ENCODE measurements at places on chromosomes 2 and 18. TPM values are rescaled to one million over a fixed set of nuclear protein-coding genes. Genes with fewer than 3 reads are reported as not detected.

CUL3 gene
- 155 TPM for total RNA-seq

CMPK2 gene
- total RNA-seq = not detected

PPM1B gene
- total RNA-seq = 42.3 TPM

RPRM gene
- total RNA-seq = 2.1 TPM

PROKR1 gene
- total RNA-seq = not detected

STPG4 gene
- 6.5 TPM for total RNA-seq

TMEM247 gene
- total RNA-seq = not detected

SP5 gene
- total RNA-seq = 7.3 TPM

UCN gene
- 2.8 TPM for total RNA-seq

C2orf72 gene
- total RNA-seq = not detected

HNMT gene
- 16.6 TPM for total RNA-seq

LAMA3 gene
- total RNA-seq = 44.4 TPM

LANCL1 gene
- 33.4 TPM for total RNA-seq

TMEM237 gene
- total RNA-seq = 24.5 TPM

TUBB8B gene
- total RNA-seq = not detected

RAX gene
- total RNA-seq = not detected

GAREM2 gene
- total RNA-seq = 1.7 TPM

ZEB2 gene
- 0.95 TPM for total RNA-seq

KIF5C gene
- total RNA-seq = 0.23 TPM

HRH4 gene
- total RNA-seq = 0.18 TPM

CD226 gene
- 0.13 TPM for total RNA-seq

KATNAL2 gene
- total RNA-seq = 9.4 TPM

NTSR2 gene
- total RNA-seq = not detected

KIAA2012 gene
- total RNA-seq = not detected

BBS5 gene
- total RNA-seq = 0.38 TPM

E2F6 gene
- 13.4 TPM for total RNA-seq

LINC00305 gene
- total RNA-seq = not detected

FABP1 gene
- not detected for total RNA-seq

LOXHD1 gene
- not detected for total RNA-seq

TMEM17 gene
- total RNA-seq = 7.6 TPM

TTN gene
- total RNA-seq = not detected

OTOS gene
- not detected for total RNA-seq

NOP58 gene
- 38.2 TPM for total RNA-seq

CELF4 gene
- total RNA-seq = 1.9 TPM

HADHB gene
- 73.1 TPM for total RNA-seq
